Psoas muscle (tissue), 8 donors: ENCODE measurements at places on chromosomes 6 and 20. TPM values are rescaled to one million over a fixed set of nuclear protein-coding genes. Genes with fewer than 3 reads are reported as not detected.

GRCh38 chr20:5214826-5215225 is 88.0 kb downstream of the CDS2 start:
- DNase-seq = no peak
- no peak overlapping the region for H3K4me3 ChIP-seq
- no peaks in the 10 kb centered on the region for H3K27me3 ChIP-seq
- no peaks in the 10 kb centered on the region for H3K4me1 ChIP-seq

GRCh38 chr6:75409928-75410327 is 83.7 kb downstream of the FILIP1 start:
- peaks cover 15% of the 10 kb centered on the region for H3K36me3 ChIP-seq
- no peaks in the 10 kb centered on the region for H3K27me3 ChIP-seq
- no peak for DNase-seq
- H3K27ac ChIP-seq = peak overlapping the region; percentile 27

- no peak overlapping the region for H3K4me3 ChIP-seq
- no peaks in the 10 kb centered on the region for H3K27me3 ChIP-seq
- DNase-seq = no peak
- H3K4me1 ChIP-seq = peaks cover 18% of the 10 kb centered on the region
Observed at GRCh38 chr20:38987777-38988176, 25.6 kb downstream of the DHX35 start.

DNA sequence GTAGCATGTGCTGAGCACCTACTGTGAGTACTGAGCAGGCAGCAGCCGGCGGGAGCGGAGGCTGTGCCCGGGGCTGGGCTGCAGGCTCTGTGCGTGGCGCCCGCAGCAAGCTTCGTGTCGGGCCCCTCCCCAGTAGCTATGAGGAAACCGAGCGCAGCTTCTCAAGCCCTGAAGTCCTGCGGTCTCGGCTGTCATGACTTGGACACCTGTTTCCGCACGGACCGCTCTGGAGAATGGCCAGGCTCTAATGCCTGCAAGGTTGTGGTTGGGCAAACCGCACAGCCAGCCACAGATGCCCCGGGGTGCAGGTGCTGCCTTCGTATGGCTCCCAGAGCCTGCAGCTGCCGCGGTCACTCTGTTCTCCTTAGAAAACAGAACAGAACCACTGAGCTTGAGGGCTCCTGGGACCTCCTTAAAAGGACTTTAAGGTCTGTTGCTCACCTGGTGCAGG is 33.7 kb downstream of the PYGB start:
- DNase-seq = peak; percentile 47
- H3K27ac ChIP-seq = peak overlapping the region; percentile 41
- no peaks in the 10 kb centered on the region for H3K27me3 ChIP-seq

GRCh38 chr6:157763904-157764177 is 59.2 kb upstream of the SNX9 start:
- no peaks in the 10 kb centered on the region for H3K27me3 ChIP-seq
- no peak overlapping the region for H3K4me3 ChIP-seq
- no peak for DNase-seq
- H3K4me1 ChIP-seq = peaks cover 20% of the 10 kb centered on the region
- H3K36me3 ChIP-seq = no peaks in the 10 kb centered on the region

GRCh38 chr6:3726421-3726820 is 25.1 kb downstream of the PXDC1 start:
- no peak overlapping the region for H3K27ac ChIP-seq
- no peaks in the 10 kb centered on the region for H3K27me3 ChIP-seq
- H3K4me1 ChIP-seq = no peaks in the 10 kb centered on the region
- no peak for DNase-seq
- no peak overlapping the region for H3K4me3 ChIP-seq
- peaks cover 51% of the 10 kb centered on the region for H3K36me3 ChIP-seq

DNA sequence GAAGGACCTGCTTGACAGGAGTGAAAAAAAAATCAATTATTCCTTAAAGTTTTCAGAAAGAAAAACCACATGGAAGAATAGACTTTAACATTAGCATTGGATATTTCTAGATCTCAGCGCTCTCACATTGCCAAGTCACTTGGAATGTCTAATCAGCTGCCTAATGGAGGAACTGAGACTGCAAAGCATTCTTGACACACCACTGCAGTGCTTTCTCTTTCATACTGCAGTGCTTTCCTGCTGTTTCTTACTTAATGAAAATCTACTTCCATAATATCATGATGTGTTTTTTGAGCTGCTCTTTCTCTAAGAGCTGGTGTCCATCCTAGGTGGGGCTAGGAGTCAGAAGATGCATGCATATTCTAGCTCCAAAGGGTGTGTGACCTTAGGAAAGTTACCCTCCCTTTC is 20.4 kb upstream of the MCM3 start:
- no peak overlapping the region for H3K4me3 ChIP-seq
- no peaks in the 10 kb centered on the region for H3K4me1 ChIP-seq
- no peaks in the 10 kb centered on the region for H3K27me3 ChIP-seq

GRCh38 chr6:33936886-33937285 is 133.1 kb upstream of the MLN start:
- no peak overlapping the region for H3K27ac ChIP-seq
- no peaks in the 10 kb centered on the region for H3K4me1 ChIP-seq
- no peak overlapping the region for H3K4me3 ChIP-seq
- H3K36me3 ChIP-seq = no peaks in the 10 kb centered on the region
- DNase-seq = no peak
- H3K27me3 ChIP-seq = no peaks in the 10 kb centered on the region

- no peaks in the 10 kb centered on the region for H3K36me3 ChIP-seq
- no peak overlapping the region for H3K27ac ChIP-seq
- DNase-seq = no peak
- no peaks in the 10 kb centered on the region for H3K4me1 ChIP-seq
- no peaks in the 10 kb centered on the region for H3K27me3 ChIP-seq
- no peak overlapping the region for H3K4me3 ChIP-seq
Observed at GRCh38 chr6:155646443-155646842, 190.8 kb upstream of the NOX3 start.

Gene MMP24
- total RNA-seq = 0.17 TPM

Gene GATA5
- total RNA-seq = not detected

Gene TRDN
- 1,361 TPM for total RNA-seq

Gene THBD
- total RNA-seq = 50.0 TPM

Gene RAET1L
- not detected for total RNA-seq

Gene KIAA0408
- total RNA-seq = 10.6 TPM
